ENCODE measurements at places on chromosomes 4 and X.

DNA sequence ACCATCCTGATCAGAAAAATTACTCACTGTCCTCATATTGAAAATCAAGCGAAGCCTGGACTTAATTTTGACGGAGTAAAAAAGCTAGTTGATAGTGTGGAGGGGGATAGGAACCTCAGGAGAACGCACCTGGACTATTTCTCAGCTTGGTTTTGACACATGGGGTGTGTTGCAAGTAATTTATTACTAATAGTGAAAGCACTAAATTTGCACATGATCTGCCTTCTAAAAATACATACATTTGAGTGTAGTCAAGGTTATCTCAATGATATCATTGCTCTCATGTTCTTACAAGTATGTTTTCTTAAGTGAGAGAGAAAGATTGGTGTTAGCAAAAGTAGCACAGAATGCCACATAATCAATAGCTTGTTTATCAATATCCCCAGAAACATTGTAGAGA is 29.5 kb downstream of the LRIT3 start:
- DNase-seq = no peak

DNA sequence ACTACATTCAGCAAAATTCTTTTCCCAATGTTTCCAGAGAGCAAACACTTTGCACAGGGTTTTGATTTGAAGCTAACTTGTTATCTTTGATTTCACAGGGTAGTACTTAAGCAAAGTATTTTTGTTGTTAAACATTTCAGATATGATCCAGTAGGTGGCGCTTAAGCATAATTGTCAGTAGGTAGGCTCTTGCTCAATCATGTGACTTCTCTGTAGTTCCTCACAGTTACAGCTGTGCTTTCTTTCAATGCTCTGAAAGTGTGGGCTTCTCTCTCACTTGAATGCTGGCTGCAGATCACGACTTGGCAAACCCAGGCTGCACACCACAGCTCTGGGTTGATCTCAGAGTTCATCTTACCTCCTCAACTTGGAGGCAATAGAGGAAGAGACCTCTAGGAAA is 1016.5 kb downstream of the SH3BGRL start:
- DNase-seq = peak; percentile 60

DNA sequence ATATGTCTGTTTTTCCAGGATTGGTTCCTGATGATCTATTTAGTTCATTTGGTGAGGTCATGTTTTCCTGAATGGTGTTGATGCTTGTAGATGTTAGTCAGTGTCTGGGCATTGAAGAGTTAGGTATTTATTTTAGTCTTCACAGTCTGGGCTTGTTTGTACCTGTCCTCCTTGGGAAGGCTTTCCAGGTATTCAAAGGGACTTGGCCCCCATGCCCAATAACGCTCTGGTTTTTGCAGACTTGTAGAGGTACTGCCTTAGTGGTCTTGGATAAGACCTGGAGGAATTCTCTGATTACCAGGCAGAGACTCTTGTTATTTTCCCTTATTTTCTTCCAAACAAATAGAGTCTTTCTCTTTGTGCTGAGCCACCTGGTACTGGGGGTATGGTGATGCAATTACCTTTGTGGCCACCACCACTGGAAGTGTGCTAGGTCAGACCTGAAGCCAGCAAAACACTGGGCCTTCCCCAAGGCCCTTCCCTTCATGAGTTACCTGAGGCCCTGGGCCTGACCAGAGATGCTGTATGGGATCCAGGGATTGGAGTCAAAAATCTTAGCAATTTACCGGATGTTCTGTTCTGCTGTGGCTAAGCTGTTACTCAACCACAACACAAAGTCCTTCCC is 63.3 kb upstream of the RXFP1 start:
- no peak for DNase-seq

DNA sequence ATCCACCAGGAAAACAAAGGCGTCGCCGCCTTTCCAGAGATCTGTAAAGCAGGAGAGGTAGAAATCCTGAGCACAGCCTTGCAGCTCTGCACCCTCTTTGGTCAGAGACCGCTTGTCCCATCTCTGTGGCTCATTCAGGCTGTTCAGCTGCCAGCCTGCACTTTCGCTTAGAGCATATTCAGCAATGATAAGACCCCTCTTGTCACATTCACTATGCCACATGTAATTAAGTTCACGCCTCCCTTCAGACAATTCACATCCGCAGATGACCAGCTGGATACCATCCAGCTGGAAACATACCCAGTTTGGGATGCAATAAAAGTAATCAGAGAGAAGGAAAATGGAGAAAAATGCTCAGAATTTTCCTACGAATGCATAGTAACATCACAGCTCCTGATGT is 335.4 kb downstream of the UNC5C start:
- no peak for DNase-seq

- DNase-seq = no peak
Observed at GRCh38 chr4:183012879-183013729, 86.0 kb upstream of the WWC2 start.

DNA sequence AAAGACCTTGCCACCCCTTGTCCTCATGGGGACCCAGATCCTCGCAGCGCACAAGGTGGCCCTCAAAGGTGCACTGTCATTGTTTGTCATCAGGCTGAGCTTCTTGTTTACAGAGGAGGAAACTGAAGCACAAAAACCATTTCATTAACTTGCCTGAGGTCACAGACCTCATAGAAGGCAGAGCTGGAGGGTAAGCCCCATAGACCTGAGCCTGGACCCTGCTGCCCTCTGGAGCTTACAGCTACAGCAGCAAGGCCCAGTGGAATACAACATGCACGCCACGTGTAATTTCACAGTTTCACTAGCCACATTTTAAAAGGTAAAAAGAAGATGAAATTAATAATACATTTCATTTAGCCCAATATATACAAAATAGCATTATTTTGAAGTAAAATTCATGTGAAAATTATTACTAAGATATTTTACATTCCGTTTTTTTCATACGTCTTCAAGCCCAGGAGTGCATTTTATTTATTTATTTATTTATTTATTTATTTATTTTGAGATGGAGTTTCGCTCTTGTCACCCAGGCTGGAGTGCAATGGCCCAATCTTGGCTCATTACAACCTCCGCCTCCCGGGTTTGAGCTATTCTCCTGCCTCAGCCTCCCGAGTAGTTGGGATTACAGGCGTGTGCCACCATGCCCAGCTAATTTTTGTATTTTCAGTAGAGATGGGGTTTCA is 8.8 kb downstream of the JAKMIP1 start:
- DNase-seq = no peak

DNA sequence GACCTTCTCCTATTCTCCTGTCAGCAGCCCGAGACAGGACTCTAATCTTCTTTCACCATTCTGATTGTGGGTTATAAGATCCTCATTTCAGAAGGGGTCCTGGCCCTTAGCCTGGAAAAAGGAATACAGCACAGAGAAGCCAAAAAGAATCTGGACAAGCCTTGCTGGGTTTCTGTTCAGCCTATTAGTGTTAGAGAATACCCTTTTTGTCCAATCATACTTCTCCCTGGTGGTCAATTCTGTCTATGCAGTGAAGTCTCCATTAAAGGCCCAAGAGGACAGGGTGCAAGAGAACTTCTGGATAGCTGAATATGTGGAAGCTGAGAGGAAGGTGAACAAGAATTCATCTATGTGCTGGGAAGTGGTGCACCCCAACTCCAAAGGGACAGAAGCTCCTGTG is 105.7 kb upstream of the AGA start:
- no peak for DNase-seq

DNA sequence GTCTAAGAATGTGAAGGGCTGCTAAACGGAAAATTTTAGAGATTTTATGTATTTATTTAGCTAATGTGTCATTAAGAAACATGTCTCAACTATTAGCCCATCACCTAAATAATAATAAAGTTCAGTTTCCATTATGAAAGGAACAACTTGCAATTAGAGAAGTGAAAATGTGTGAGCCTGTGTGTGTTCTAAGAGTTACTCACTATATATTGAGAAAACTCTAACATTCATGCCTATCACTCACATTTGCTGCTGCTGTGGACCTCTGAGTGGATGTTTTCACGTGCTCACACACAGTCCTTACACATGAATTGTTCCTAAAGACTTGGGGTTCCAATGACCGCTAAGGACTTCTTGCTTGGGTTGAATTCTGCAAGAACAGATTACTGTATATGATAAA is 364.0 kb downstream of the TMA16 start:
- DNase-seq = no peak

GRCh38 chr4:165723051-165723795 is 149.8 kb upstream of the TLL1 start:
- DNase-seq = no peak

GRCh38 chrX:115525486-115525885 is 35.5 kb upstream of the PLS3 start:
- DNase-seq = no peak

DNA sequence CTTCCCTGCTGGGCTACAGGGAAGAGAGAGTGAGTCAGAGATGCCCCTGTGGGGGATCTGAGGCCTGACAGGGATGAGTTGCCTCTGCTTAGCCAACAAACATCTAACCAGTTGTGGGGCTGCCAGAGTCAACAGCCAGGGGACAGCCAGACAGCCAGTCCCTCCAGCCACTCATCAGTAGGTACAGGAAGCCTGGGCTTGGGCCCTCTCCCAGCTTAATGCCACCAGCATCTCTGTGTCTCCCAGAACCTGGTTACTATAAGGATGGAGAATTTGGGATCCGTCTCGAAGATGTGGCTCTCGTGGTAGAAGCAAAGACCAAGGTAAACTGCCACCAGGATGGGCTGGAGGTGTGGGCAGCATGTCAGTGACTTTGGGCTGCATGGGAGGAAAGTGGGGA is 17.3 kb upstream of the SASH3 start:
- DNase-seq = no peak

GRCh38 chr4:61309616-61310015 is 109.5 kb downstream of the ADGRL3 start:
- no peak for DNase-seq

DNA sequence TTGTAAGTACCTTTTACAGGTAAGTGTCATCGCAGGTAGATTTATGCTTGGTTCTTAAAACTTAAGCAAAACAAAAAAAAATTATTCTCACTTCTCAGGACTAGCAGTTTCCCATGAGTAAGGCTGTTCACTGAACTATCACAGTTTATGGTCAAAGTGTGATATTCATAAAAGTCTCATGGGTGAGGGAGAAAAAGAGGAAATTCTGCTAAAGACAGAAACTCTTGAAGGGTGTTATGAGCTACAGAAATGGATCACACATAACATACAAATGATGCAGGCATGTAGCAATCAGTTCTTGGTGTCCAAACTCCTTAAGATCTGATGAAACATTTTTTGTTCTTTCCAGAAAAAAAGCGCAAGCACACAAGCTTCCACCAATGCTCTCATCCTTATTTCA is 8.5 kb downstream of the RAB9A start:
- DNase-seq = no peak

- no peak for DNase-seq
Observed at GRCh38 chrX:21972721-21973120, 32.2 kb downstream of the SMS start.

DNA sequence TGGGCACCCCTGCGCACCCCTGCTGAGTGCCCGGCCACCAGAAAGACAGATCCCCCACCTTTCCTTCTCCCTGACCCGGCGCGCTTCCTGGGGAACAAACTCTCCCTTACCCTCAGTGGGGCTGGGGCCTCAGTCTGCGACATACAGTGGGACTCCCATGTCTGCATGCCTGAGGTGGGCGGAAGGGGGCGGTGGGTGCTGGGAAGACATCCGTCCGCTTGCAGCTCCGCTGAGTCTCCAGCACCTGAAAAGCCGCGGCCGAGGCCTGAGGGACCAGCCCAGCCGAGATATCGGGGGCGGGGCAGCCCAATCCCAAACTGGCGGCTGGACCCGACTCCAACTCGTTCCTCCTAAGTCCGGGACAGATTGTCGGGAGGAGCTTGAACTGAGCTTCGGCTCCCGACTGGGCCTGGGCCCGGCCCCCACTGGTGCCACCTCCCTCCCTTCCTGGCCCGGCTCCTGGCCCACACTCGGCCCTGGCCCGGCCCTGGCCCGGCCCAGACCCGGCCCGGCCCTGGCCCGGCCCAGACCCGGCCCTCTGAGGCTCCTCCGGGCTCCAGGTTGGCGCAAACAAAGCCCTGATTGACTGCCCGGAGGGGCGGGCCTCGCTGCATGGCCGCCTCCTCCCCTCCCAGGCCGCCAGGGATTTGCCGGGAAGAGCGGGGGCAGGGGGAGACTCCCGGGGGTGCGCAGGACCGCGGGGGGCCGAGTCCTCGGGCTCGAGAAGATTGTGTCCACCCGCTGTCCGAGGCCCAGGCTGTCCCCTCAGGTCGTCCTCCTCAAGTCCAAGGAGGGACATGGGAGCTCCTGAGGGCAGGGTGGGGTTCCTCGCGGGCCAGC is 877 bp upstream of the SLC16A2 start:
- DNase-seq = no peak

- no peak for DNase-seq
Observed at GRCh38 chr4:155392481-155393184, 15.9 kb upstream of the MAP9 start.

DNA sequence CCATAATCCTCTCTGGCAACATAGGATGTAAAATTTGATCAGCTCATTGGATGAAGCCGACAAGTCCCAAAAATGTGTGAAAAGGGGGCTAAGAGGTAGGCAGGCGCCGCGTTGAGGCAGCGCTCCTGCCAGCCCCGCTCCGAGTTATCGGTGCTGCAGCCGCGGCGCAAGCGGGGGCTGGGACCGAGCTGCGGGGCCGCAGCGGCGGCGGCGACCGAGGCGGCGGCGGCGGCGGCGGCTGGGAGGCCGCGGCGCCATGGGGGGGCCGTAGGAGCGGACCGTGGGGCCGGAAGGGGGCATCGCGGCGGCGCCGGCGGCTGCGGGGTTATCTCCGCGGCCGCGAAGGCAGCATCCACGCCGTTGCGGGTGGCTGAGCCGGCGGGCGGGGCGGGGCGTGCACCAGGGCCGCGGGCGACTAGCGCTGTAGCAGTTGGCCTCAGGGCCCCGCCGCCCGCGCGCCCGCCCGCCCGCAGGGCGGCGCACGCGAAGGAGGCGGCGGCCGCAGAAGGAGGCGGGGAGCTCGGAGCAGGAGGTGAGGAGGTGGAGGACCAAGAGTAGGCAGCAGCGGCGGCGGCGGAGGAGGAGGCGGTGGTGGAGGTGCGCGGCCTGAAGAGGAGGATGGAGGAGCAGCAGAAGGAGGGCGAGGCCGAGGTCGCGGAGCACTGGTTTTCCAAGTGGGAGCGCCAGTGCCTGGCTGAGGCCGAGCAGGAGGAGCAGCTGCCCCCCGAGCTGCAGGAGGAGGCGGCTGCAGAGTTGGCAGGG is 126.0 kb upstream of the CXorf66 start:
- DNase-seq = no peak

DNA sequence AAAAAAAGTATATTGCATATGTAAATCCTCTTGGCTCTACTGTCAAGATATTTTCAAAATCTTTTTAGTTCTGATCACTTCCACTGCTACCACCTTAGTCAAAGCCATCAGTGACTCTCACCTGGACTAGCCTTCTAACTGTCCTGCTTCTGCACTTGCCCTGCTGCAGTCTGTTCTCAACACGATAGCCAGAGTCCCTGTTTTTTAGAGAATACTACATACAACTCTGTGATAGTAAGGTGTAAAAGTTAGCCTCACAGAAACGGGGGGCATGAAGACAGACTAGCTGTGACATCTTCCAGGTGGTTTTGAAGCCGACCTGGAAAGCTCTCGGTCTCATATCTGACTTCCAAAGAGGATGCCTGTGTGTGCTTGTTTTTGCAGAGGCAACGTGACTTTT is 24.7 kb downstream of the EIF2S3 start:
- DNase-seq = no peak
